ENCODE measurements at places on chromosomes 3 and 15.

DNA sequence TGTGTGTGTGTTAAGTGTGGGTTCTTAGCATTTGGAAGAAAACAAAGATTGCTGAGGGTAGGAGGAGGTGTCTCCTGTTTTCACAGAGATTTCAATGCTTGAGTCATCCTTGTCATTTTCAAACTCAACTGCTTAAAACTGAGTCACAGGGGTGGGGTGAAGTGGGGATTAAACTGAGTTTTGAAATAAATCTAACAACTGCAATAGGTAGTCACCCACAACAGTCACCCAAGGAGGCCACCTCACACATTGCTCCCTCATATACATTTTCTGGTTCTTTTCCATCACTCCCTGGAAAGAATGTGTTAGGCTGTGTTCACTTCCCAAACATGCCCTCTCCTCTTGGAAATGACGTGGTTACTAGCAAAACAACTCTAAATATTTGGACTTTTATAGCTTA, 187.7 kb upstream of the CMC1 start:
- no peak for DNase-seq

DNA sequence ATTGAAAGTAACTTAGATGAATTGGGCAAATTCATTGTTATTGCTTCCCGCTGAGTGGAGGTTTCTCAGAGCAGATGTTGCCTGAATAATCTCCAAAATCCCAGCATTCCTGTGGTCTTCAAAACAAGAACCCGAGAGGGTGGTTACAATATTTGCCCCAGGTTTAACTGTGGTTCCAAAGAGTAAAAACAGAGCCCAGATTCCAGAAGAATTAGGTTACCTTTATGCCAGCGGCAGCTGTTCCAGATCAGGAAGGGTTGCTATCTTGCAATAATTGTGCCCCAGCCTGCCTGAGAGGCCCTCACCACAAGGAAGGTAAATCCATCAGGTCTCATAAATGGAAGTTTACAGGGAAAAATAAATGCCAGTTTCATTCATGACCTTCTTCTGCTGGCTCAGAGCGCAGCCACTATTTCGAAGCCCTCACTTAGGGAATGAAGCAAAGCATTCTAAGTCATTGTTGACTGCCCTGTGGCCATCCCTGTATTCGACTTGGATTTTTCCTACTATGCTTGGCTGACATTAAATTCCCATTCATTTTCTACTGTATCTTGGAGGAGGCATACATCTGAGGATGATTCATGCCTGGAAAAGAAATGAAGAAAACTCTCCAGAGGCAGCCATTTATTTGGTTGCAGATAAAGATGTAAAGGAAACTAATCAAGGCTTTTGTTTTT, 54.6 kb downstream of the SSUH2 start:
- DNase-seq = no peak

- no peak for DNase-seq
These were observed 58.4 kb downstream of the RBM6 start for GRCh38 chr3:49998326-49998725.

- no peak for DNase-seq
These were observed 86.8 kb downstream of the CCK start for GRCh38 chr3:42179110-42179725.

- no peak for DNase-seq
These were observed 20.4 kb downstream of the TMOD3 start for GRCh38 chr15:51849860-51850259.
